ENCODE measurements at places on chromosomes 11 and 22. TPM values are rescaled to one million over a fixed set of nuclear protein-coding genes. Genes with fewer than 3 reads are reported as not detected.
A peak's percentile ranks its signal among the peaks of the same experiment; 100 is the strongest.

DNA sequence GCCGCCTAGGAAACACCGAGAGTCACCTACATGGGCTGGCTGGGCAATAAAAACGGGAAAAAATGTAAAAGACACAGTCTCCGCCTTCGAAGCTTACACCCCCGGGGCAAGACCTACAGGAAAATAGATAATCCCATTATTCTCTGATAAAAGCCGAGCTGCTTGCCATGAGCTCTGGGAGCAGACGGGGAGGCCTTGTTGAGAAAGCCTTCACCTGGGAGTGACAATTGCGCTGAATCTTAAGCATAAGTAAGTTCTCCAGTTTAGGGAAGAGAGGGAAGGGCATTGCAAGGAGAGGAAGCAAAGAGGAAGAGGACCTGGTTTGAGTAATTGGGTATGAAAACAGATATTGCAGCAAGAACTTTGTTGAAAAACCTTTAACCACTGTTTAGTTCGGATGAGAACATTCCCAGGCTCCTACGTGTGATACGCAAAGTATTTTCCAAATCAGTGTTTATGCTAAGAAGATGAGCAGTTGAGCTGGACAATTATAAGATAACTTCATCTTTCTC, 813 bp upstream of the BTBD10 start:
- no peak for DNase-seq
- H3K36me3 ChIP-seq: no peaks in the 10 kb centered on the region
- H3K4me3 ChIP-seq: peak overlapping the region; percentile 90
- no peak overlapping the region for H3K27ac ChIP-seq
- no peaks in the 10 kb centered on the region for H3K27me3 ChIP-seq

GRCh38 chr22:31105282-31105929, 2.0 kb downstream of the SELENOM start:
- no peaks in the 10 kb centered on the region for H3K36me3 ChIP-seq
- no peak overlapping the region for H3K27ac ChIP-seq

DNA sequence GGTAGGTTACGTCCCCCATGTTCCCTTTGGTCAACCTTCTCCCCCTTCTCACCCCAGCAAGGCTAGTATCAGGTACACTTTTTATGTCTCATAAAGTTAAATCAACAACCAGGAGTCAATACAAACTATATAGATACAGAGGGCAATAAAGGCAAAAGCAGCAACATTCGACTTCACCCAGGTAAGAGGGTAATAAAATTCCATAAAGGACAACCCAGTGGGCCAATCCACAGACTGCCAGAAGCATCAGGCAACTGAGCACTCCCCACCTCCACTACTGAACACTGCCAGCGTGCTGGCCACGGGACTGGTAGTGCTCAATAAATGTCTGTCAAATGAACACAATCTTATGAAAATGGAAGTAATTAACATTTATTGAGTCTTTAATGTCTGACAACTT, 5.1 kb upstream of the MS4A18 start:
- H3K4me3 ChIP-seq: no peak overlapping the region
- DNase-seq: no peak
- H3K36me3 ChIP-seq: no peaks in the 10 kb centered on the region
- H3K27ac ChIP-seq: no peak overlapping the region
- H3K27me3 ChIP-seq: no peaks in the 10 kb centered on the region
- no peaks in the 10 kb centered on the region for H3K4me1 ChIP-seq

GRCh38 chr11:119369132-119369925, 12.2 kb downstream of the USP2 start:
- peaks cover 18% of the 10 kb centered on the region for H3K27me3 ChIP-seq
- no peak overlapping the region for H3K27ac ChIP-seq
- H3K4me1 ChIP-seq: peaks cover 17% of the 10 kb centered on the region
- no peak overlapping the region for H3K4me3 ChIP-seq

DNA sequence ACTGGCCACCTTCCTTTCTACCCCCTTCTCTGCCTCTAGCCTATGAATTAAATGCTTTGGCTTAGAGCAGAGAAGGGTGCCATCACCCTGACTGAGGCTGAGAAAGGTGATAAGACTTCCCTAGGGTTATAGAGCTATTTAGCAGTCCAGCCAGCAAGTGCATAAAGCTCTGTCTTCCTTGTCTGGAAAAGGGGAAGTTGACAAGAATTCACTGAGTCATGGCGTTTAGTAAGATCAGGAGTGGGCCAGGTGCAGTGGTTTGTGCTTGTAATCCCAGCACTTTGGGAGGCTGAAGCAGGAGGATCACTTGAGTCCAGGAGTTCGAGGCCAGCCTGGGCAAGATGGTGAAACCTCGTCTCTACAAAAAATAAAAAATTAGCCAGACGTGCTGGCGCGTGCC, 63.1 kb downstream of the LHFPL7 start:
- peaks cover 4% of the 10 kb centered on the region for H3K36me3 ChIP-seq
- no peak overlapping the region for H3K27ac ChIP-seq
- no peaks in the 10 kb centered on the region for H3K27me3 ChIP-seq

DNA sequence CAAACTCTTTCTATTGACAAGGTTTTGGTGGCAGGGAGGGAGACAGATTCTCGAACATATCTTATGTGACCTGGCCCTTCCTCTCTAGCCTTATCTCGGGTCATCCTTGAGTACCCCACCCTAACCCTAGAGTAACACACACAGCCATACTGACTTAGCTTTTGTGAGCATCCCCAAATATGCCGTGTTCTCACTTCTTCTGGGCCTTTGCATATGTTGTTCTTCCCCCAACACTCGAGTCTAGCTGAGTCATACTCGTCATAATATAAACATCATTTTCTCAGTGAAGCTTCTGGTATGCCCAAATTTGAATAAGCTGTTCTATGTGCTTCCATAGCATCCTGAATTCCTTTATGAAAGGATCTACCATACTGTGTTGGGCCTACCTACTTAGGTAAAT, 8.0 kb downstream of the TTC17 start:
- H3K27me3 ChIP-seq: no peaks in the 10 kb centered on the region
- H3K4me3 ChIP-seq: no peak overlapping the region
- DNase-seq: no peak
- H3K4me1 ChIP-seq: no peaks in the 10 kb centered on the region

DNA sequence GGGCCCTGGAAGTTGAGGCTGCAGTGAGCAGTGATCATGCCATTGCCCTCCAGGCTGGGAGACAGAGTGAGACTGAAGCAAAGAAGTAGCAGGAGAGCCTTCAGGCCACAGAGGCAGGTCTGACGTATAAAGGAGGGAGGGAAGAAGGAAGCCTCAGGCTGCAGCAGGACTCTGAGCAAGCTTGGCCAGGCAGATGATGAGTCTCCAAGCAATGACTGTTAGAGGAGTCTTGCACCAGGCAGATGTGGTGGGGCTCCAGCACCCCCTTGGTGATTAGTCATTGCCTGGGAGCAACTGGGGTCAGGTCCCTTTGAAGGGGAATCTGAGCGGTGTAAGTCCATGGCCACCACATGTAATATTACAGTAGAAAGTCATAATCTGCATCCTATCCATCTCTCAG, 36.6 kb upstream of the NFAM1 start:
- no peak for DNase-seq
- no peak overlapping the region for H3K4me3 ChIP-seq
- H3K4me1 ChIP-seq: no peaks in the 10 kb centered on the region

Gene TP53AIP1
- not detected for total RNA-seq

Gene CASP5
- not detected for total RNA-seq

Gene NR1H3
- 21.2 TPM for total RNA-seq

Data from H1 (cell line).